Kidney epithelial cell (primary cell): ENCODE measurements at places on chromosomes 1 and 21. TPM values are rescaled to one million over a fixed set of nuclear protein-coding genes. Genes with fewer than 3 reads are reported as not detected.

Gene NGF
- 2.9 and 3.4 TPM in 2 replicates for total RNA-seq

Gene OR2M2
- total RNA-seq: not detected in 2 replicates

Gene TMCO2
- total RNA-seq: not detected in 2 replicates

Gene HJV
- not detected in 2 replicates for total RNA-seq

Gene FABP3
- 2.1 and 9.1 TPM in 2 replicates for total RNA-seq

Gene PFKFB2
- 15.5 and 16.0 TPM in 2 replicates for total RNA-seq

Gene GSTM1
- total RNA-seq: 9.7 and 16.3 TPM in 2 replicates

Gene PDIK1L
- total RNA-seq: 6.6 and 6.8 TPM in 2 replicates

Gene TNNT2
- 0.08 and 0.89 TPM in 2 replicates for total RNA-seq

Gene AIRE
- total RNA-seq: 0.17 TPM in 1 of 2 replicates, not detected in the other

Gene TRAF3IP3
- total RNA-seq: not detected in 2 replicates

Gene EFNA3
- 1.6 and 1.7 TPM in 2 replicates for total RNA-seq

Gene GSTM2
- 3.8 and 5.0 TPM in 2 replicates for total RNA-seq

Gene WNT3A
- not detected in 2 replicates for total RNA-seq

Gene B3GALT5
- 4.3 and 5.8 TPM in 2 replicates for total RNA-seq

Gene ATXN7L2
- total RNA-seq: 6.7 and 8.3 TPM in 2 replicates

Gene UBE2U
- not detected in 2 replicates for total RNA-seq

Gene APOBEC4
- total RNA-seq: not detected in 2 replicates

Gene TSPAN1
- total RNA-seq: 52.7 and 68.5 TPM in 2 replicates

Gene MSH4
- 0.08 and 0.27 TPM in 2 replicates for total RNA-seq

Gene LCE3E
- total RNA-seq: not detected in 2 replicates

Gene RGS16
- 2.3 and 2.9 TPM in 2 replicates for total RNA-seq

Gene MYBPH
- not detected in 2 replicates for total RNA-seq

Gene NDUFS2
- total RNA-seq: 92.4 and 96.9 TPM in 2 replicates
